ENCODE measurements at places on chromosomes 1 and 21. TPM values are rescaled to one million over a fixed set of nuclear protein-coding genes. Genes with fewer than 3 reads are reported as not detected.

The RXFP4 gene
- not detected for total RNA-seq

The RPAP2 gene
- 23.7 TPM for total RNA-seq

DNA sequence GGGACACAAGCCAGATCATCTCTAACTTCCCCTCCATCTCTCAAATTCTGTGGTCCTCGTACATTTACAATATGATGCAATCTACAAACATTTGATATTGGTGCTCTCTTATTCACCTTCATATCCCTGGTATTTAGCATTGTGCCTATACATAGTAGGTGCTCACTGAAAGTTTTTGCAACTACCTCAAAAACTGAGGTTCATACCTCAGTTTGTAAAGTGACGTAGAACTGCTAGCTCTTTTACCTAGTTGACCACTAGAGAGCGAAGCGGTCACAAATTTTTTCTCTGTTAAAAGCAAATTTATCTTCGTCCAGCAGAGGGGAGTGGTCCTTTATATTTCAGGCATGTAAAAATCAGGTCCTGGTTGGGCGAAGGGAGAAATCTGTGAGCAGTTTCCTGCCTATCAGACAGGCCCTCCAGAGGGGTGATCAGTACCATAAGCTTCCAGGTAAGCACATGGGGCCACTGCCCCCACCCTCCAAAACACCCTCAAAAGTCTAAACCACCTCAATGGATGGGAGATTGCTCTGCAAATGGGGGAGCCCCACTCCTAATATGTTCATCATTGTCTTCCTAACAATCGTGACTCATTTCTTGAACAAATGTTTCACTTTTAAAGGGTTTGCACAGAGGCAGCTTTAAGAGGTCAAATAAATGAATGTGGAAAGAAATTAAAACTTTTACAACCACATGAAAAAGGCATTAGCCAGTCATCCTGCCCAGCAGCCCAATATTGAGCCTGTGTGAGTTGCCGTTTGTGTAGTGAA lies 10.6 kb upstream of the HLCS start:
- DNase-seq = peak; percentile 61
- H3K36me3 ChIP-seq = no peaks in the 10 kb centered on the region
- no peak overlapping the region for H3K27ac ChIP-seq
- no peak overlapping the region for H3K4me3 ChIP-seq
- H3K27me3 ChIP-seq = no peaks in the 10 kb centered on the region

- DNase-seq = no peak
- H3K27ac ChIP-seq = no peak overlapping the region
- H3K4me3 ChIP-seq = no peak overlapping the region
- H3K27me3 ChIP-seq = no peaks in the 10 kb centered on the region
- H3K36me3 ChIP-seq = no peaks in the 10 kb centered on the region
Measured at GRCh38 chr1:168170564-168171508, 7.9 kb upstream of the TIPRL start.

DNA sequence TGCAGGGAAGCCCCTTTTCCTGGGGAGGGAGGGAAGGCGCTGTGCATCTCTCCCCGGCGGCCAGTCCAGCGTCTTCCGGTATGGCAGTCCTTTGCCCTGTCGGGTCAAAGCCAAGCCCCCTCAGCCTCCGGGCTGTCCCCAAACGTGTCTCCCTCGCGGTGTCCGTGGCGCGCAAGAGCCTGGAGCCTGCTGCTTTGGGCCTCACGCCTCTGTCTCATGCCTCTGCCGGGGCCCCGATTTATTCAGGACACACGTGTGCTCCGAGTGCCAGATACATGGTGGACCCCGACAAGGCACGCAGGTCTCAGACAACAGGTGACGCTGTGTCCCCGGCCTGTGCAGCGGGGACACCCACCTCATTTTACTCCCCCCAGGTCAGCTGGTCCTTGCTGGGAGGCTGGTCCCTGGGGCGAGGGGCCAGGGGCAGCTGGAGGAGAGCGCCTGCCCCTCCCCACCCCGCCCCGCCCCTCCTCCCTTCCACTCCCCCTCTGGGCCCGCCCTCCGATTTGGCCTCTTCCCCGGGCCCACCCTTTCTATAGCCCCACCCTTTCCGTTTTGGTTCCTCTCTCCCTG lies 176.7 kb downstream of the CAMTA1 start:
- H3K36me3 ChIP-seq = no peaks in the 10 kb centered on the region
- H3K27me3 ChIP-seq = peaks cover 47% of the 10 kb centered on the region
- DNase-seq = no peak
- H3K27ac ChIP-seq = no peak overlapping the region

Measured in astrocyte (in vitro differentiated cells and primary cell).